CD4-positive, alpha-beta T cell treated with Interleukin-4 for 1 hour (primary cell): ENCODE measurements at places on chromosomes 2 and 18.

DNA sequence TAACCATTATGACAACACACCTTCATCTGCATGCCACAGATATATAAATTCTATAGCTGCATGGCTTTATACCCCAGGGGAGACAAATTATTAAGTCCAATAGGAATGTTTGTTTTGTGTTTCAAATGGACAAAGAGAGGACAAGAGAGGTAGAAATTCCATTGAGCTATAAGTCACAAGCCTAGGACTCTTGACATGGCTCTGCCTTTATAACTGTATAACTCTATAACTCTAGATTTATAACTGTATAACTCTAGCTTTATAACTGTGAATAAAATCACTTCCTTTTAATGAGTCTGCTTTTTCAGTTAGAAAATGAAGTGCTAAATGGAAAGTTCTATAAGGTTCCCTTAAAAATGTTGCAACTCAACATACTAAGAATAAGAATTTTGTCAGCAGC is 106.4 kb downstream of the SCN9A start:
- no peak for DNase-seq

GRCh38 chr18:68965817-68966216 is 167.9 kb downstream of the CCDC102B start:
- DNase-seq: no peak

DNA sequence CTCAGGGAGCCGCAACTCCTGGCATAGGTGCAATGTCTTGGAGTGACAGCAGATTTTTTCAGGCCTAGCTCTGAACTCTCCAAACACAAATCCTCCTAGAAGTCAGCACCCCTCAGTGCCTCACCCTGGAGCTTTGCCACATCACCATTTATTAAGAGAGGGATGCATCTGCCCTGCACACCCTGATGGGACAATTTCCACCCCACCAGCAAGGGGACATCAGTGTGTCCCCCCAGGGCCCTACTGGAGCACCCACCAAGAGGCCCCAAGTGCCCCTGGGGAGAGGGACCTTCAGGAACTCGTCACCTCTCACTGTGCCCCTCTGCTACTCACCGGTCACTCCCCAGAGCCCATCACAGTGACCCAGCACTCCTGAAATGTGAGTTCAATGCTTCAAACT is 144.7 kb downstream of the NDUFA10 start:
- DNase-seq: no peak

- no peak for DNase-seq
These were observed 30.7 kb upstream of the PIEZO2 start for GRCh38 chr18:11179959-11180519.
